ENCODE measurements at places on chromosomes 4 and X. TPM values are rescaled to one million over a fixed set of nuclear protein-coding genes. Genes with fewer than 3 reads are reported as not detected.

PABPC5 gene
- 7.4 TPM for total RNA-seq

MAGEA3 gene
- total RNA-seq: not detected

IL2RG gene
- total RNA-seq: not detected

ATRX gene
- total RNA-seq: 170 TPM

RPS3A gene
- 2,319 TPM for total RNA-seq

- DNase-seq: no peak
Observed at GRCh38 chr4:101981756-101982155, 191.2 kb downstream of the BANK1 start.

DNA sequence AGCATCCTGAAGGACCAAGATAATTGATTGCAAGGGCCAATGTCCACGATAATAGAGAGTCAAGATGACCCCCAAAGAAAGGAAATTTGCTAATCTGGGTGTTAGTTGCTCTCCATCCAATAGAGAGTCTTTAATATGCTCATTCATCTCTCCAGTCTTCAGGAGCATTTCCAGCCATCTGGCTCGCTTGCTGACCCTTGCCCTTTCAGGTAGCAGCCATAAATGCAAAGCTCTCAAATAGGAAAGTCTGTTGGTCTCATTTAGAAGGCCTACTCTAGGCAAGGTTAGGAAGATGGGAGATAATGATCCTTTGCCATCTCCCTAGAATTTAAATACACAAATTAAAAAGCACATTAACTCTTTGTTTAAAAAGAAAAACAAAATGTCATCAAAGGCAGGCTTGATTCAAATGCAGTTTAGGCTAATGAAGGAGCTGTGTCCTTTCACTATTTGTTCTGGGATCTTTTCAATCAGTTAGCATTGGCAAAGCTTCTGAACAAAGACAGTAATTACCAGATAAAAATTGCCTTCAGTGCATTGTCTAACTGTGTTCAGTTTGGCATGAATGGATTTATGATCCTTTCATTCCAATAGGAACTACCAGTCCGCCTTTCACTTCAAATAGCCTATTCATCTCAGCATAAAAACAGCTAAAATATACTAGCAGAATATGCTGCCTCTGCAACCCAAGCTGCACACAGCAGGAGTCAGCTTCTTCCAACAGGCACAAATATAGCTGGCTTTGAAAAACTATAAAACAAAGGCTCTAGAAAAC, 49.6 kb upstream of the ATXN3L start:
- no peak for DNase-seq

DNA sequence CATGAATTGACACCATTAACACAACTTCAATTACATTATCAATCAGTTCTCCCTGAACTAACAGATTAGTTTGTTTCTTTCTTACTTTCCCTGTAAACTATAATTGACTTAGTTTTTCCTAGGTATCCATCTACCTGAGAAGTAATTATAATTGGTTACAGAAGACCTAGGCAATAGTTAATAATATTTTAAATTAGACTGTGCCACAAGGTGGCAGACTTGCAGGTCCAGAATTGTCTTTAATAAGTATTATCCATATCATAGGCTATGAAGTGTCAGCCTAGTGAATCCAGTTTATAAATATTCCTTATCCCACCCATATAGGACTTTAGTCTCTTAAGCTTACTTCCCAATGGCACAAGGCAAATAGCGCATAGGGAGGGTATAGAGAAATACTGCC, 48.9 kb upstream of the FAM47B start:
- DNase-seq: no peak

DNA sequence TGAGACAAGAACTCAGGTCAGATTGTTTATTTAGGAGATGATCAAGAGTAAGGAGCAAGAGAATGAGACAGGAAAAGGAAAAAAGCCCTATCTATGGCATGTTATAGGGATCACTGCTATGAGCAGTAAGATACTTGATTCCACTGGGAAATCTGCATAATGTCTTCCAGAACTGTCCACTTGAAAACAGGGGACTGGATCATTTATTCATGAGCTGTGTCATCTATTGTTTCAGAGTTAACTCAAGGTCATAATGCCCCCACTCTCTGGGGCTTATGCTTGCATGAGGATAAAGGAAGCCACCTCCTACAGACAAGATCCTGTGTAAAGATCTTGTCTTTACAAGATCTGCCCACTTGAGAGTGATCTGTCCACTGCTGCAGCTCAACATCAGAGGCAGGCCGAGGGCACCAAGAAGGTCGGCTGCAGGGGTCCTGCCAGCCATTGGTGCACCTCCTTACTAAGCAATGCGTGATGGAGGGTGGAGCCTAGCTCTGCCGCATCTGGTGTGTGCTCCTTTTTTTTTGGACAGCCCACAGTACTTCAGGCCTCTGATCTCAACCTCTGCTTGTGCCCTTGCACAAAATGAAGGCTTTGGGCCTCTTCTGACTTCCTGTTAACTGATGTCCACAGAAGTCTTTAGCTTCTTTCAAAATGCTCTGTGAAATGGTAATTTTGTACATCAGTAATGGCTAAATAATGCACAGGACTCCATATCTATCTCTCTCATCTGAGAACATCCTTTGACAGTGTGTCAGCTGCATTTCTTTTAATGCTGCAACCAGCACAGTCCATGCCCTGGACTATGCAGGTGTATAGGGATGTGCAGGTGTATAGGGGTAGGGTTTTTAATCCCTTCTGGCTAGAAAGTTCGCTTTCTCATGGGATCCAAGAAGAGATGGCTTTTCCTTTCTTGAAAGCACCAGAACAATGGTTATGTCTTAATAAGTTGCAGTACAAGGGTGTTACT, 95.9 kb upstream of the TRPC3 start:
- DNase-seq: no peak

All from mesothelial cell of epicardium (in vitro differentiated cells).